ENCODE measurements at places on chromosomes 1 and 21.

DNA sequence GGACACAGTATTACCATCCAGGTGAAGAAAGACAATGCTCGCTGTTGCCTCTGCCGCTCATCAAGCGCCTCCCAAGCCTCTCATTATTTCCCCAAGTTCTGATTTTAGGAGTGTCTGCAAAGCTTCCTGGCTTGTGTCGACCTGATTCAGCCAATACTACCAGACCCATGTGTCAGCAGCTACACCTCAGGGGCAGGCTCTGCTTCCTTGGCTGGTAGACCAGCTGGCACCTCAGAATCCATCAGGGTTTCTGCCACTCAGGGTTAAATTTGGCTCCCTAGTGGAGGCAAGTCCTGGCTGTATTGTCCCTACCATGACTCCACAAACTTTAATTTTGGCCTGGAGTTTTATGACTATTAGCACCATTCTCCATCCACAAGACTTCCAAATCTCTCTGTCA, 35.4 kb downstream of the SUSD4 start:
- no peak for DNase-seq

DNA sequence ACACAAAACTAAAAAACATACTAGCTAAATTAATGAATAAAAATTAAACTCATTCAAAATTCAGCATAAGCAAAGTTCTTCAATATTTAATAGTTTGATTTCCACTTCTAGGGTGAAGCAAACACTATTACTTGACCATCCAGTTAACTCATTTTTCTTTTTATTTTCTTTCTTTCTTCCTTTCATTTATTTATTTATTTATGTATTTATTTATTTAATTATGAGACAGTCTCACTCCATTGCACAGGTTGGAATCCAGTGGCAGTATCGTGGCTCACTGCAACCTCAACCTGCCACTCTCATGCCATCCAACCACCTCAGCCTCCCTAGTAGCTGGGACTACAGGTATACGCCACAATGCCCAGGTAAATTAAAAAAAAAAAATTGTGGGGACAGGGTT, 2069.5 kb downstream of the NCAM2 start:
- DNase-seq = no peak

DNA sequence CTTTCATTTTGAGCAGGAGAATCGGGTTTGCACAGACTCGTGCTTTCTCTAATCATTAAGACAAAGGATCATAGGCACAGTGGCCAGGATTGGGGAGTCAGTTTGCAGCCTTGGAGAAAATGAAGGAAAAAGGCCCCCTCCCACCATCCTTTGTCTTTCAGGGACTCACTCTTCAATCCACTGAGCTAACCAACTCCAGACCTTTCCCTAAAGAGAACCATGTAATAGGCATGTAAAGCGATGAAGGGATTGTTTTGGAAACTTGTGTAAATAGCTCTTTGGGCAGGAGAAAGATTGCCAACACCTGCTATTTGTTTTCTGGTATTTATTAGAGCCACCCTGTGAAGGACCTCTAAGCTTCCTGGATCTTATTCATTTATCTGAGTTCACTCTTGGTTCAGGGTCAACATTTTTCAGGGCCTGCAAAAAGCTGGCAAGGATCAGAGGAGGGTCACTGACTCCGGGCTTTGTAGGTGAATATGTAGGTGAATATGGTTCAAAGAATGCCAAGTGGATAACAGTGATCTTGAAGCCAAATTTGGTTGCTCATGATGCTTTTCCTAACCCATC, 192.6 kb upstream of the FGGY start:
- DNase-seq = no peak

DNA sequence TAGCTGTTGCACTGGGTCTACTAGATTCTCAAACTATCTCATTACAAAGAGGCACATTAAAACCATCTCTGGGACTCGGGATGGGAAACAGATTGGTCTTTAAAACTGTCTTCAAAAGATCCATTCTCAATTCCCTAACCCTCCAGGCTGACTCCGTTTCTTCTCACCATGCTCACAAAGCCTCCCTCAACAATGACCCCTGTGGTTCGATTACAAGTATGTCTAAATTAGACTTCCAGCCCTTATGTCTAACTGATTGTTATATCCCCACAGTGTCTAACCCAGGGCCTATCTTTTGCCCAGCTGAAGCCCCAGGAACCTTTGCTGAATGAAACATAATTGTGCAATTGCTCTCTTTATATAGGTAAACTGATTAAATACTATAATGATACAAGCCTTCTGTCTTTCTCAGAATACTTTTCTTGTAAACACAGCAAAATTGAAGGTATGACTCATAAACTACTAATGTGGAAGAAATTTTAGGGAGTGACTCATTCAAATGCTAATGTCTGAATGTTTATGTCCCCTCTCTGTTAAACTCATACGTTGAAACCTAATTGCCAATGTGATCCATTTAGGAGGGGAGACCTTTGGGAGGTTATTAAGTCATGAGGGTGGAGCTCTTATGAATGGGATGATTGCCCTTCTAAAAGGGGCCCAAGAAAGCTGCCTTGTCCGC, 65.6 kb upstream of the DAB1 start:
- no peak for DNase-seq

GRCh38 chr1:70376196-70376595, 21.7 kb upstream of the ANKRD13C start:
- DNase-seq = no peak

DNA sequence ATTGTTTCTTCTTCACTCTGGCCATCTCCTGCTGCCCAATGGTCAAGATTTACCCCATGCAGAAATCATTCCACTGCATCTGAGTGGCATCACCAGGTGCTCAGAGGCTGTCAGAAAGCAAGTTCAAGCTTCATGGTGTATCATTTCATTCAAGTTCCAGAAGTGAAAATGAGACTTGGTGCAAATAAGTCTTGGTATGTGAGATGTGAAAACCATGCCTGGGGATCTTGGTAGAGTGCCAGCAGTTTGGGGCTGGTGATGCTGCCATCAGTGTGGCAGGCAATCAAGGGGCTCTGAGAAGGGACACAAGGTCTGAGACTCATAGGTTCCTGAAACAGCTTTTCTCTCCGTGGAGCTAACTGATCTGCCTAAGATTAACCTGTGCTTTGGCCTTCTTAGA, 52.0 kb downstream of the CD2 start:
- no peak for DNase-seq

DNA sequence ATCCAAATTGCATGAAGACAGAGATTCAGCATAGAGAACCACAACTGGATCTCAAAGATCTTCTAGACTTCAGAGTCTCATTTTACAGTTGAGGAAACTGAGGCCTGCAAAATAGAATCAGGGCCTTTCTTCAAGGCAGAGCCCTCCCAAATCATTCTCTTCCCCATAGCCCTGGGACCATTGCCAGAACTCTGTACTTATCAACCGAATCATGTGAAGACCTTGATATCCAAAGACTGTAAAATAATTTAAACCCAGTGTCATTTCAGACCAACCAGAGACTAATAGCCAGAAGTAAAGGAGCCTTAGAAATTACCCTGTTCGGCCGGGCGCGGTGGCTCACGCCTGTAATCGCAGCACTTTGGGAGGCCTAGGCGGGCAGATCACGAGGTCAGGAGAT, 90.1 kb downstream of the DTL start:
- no peak for DNase-seq

DNA sequence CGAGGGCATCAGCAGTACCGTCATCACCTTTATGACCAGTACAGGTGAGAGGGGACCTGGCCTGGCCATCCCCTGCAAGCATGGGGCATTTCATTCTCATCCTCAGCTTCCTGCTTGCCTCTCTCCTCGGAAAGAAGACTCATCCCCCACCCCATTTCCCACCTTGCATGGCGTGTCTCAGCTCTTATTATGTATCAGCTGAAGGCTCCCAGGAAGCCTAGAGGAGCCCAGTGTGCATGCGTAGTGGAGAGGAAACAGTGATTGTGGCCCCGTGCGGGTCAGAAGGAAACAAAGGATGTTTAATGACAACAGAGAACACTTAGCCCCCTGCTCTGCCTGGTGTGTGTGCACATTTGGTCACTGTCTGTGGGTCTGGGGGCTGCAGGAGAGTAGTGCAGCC, 40.3 kb upstream of the CNTN2 start:
- no peak for DNase-seq

- no peak for DNase-seq
Measured at GRCh38 chr1:175794586-175794985, 51.2 kb upstream of the TNR start.

DNA sequence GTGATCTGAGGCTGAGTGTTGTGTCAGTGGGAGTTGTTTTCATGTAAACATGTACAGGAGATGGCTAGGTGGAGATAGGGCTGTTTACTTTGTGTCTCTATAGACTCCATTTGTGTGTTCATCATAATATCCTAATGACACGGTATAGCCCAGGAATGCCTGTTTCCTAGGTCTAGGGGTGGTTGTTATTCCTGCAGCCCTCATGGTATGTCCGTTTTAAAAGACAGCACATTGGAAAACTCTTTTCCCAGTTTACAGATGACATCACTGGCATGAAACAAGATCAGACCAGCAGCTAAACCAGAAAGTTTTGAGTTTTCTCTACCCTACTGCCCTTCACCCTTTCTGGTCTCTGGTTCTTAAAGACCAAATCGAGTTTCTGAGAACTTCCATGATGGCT, 227.3 kb upstream of the TMEM51 start:
- DNase-seq = no peak

DNA sequence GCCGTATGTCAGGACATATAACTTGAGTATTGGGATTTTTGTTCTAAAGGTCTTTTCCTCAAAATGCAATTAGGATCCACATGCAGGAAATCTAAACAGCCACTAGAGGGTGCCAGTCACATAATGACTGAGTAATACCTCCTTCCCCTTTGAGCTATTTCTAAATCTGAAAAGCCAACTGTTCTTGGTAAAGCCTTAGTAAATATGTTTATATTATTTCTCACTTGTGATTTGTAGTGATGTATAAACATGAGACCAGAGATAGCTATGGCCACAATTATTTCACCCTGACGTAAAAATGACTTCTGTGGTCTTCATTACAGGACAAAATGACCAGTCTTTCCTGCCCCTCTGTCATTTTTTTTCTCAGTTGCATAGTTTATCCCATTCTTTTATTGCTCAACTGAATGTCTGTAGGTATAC, 41.0 kb upstream of the DR1 start:
- peak; percentile 72 for DNase-seq

DNA sequence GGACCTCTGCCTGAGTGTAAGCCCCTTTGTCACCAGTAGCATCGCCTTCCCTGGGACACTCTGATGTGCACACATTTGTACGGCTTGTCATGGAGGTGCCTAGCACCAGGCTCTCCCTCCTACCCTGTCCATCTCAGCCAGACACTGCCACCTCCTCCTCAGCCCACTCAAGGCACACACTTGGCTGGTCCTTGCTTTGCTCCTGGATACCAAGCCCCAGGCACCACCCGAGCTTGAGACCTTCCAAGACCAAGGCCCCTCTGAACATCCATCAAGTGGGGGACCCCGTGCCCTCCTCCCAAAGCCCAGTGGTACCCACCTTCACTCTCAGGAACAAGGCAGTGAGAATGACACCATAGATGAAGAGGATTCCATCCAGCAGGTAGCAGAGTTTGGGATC, 78.0 kb downstream of the CD247 start:
- DNase-seq = no peak

GRCh38 chr1:114467491-114467890, 43.5 kb downstream of the TRIM33 start:
- no peak for DNase-seq

DNA sequence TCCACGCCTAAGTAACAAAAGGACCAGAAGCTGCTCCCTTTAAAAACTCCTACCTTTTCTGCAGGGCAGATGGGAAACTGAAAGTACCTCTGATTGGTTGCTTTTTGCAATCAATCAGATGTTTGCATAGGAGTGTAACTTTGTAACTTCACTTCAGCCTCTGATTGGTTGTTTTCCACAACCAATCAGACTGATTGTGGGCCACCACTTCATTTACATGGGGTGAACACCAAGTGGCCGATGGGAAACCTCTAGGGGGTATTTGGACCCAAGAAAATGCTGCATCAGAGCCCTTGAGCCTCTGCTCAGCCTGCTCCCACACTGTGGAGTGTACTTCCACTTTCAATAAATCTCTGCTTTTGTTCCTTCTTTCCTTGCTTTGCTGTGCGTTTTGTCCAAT, 32.8 kb upstream of the CD1D start:
- DNase-seq = no peak

DNA sequence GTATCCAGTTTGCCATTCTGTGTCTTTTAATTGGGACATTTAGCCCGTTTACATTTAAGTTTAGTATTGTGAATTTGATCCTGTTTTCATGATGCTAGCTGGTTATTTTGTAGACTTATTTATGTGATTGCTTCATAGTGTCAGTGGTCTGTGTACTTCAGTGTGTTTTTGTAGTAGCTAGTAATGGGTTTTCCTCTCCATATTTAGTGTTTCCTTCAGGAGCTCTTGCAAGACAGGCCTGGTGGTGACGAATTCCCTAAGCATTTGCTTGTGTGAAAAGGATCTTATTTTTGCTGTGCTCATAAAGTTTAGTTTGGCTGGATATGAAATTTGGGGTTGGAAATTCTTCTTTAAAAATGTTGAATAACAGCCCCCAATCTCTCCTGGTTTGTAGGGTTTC, 69.2 kb upstream of the PDC start:
- no peak for DNase-seq

DNA sequence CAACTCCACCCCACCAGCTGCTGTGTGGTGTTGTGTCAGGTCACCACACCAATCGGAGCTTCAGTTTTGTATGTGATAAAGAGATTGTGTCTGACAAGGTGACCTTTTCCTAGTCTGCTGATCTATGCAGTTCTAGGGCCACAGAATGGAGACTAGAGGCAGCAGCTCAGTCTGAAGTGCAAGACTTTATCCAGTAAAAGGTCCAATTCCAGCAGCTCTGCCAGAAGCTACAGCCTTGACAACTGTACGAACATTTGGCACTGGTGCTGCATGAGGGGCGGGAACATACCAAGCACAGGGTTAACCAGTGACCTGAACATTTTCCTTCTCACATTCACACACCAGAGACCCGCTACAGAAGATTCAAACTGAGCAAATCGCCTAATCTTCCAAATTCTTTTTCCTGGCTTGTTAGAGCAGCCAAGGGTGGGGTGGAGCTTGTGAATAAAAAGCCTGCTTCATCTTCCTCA, 9.3 kb downstream of the FMO1 start:
- no peak for DNase-seq

- no peak for DNase-seq
Measured at GRCh38 chr1:231860221-231861088, 233.9 kb downstream of the DISC1 start.

GRCh38 chr1:156554971-156555370, 17.4 kb downstream of the IQGAP3 start:
- DNase-seq = no peak

DNA sequence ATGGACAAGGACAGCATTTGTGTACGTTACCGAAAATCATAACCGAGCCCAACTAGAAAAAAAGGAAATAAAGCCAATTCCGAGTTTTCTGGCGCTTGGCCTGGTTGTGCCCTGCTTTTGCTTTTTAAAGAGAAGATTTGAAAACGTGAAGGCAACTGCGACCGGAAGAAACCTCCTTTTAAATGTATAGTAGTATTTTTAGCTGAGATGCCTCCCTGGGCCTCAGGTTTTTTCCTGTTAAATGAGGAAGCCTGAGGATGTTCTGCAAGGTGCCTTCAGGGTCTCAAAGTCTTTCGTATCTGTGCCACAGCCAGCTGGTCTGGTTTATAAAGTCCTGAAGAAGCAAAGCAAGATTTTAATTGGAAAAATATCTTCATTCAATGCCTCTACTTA, 371 bp upstream of the ODF2L start:
- DNase-seq = no peak

- DNase-seq = no peak
Measured at GRCh38 chr1:216554934-216555333, 131.7 kb upstream of the USH2A start.

GRCh38 chr1:169390303-169390702, 22.3 kb downstream of the BLZF1 start:
- no peak for DNase-seq

Measured in dermis microvascular lymphatic vessel endothelial cell (primary cell).